GDM1 (cell line): ENCODE measurements at places on chromosomes 1 and 21.

DNA sequence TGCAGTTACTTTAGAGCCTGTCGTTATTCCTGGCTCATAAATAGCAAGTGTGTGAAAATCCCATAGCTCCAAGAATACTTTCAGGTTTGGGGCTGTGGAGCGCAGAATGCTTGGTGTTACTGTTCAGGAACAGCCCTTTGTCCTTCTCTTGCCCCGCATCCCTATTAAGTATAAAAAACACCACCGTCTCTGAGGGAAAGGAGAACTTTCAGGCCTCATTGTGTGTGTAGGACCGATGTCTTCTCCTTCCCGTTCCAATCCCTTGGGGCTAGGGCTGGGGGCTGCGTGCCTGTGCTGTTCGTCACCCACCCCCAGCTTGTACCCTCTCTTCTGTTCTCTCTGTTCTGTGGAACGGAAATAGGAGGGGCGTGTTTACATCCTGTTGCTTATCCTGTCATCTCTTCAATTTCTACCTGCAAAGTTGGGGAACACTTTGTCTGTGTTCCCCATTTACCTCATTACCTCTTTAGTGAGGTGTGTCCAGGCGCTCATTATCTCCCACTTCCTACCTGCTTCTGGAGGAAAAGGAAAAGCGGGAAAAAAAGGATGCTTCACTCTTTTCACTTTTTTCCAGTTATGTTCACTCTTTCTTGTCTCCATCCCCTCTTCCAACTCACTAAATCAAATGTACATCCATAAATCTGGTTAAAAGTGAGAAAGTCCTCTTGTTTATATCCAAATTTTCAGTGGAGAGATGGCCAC lies 788 bp upstream of the TXNIP start:
- DNase-seq = no peak

DNA sequence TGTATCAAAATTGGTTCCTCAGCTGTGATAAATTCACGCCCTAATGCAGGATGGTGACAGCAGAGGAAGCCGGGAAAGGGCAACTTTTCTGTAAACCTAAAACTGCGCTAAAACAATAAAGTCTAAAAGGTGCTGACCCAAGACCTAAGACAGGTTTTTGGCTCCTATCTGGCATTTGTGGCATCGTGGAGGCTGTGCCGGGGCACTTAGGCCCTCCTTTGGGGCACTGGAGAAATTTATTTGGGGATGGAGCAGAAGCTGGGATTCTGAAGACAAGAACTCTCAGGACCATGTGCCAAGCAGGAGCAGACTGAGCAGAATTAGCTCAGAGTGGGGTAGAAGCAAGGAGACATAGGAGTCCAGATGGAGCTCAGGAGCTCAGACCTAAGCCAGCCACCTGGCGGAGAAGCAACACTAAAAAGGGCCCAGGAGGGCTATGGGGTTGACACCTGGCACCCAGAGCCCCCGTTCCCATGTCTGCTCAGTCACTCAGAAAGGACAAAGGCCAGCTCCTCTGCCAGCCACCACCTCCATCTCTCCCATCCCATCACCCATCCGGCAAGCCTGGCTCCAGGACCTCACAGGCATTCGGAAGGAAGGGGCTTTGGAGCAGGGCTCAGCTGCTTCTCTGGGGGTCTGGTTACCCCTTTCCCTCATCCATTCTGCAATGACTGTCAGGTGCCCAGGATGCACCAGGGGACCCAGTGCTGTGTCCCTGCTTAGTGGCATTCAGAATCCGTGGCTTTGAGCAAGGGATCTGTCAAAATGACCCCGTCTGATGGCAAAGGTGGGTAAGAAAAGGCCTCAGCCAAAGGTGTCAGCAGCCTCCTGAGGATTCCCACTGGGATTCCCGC lies 347.7 kb downstream of the NPHP4 start:
- no peak for DNase-seq

DNA sequence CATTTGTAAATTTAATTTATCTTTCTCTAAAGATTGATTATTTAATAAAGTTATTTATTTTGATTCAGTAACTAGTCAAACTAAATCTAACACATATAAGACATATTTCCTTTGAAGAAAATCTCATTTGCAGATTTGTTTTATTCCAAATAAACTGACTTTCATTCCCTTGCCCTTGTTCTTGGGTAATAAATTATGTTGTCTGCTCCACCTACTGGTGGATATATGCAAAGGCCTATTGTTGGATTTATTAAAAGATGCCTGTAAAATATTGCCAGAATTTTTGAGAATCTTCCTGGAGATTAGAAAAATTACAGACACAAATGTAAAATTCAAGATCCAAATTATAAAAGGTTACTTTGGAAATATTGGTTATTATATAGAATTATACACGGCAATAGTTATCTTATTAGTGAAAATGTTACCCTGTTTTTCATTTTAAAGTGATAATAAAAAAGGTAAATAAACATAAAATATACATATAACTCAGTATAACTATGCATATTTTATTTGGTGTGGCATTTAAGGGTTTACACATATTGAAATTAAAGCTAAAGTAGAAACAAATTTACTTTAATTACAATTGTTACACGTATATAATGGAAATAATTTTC lies 116.1 kb downstream of the SPATA17 start:
- no peak for DNase-seq

- DNase-seq = no peak
Observed at GRCh38 chr21:16438761-16439160, 709.0 kb downstream of the USP25 start.

- DNase-seq = no peak
Observed at GRCh38 chr1:29519108-29519787, 282.9 kb downstream of the PTPRU start.

DNA sequence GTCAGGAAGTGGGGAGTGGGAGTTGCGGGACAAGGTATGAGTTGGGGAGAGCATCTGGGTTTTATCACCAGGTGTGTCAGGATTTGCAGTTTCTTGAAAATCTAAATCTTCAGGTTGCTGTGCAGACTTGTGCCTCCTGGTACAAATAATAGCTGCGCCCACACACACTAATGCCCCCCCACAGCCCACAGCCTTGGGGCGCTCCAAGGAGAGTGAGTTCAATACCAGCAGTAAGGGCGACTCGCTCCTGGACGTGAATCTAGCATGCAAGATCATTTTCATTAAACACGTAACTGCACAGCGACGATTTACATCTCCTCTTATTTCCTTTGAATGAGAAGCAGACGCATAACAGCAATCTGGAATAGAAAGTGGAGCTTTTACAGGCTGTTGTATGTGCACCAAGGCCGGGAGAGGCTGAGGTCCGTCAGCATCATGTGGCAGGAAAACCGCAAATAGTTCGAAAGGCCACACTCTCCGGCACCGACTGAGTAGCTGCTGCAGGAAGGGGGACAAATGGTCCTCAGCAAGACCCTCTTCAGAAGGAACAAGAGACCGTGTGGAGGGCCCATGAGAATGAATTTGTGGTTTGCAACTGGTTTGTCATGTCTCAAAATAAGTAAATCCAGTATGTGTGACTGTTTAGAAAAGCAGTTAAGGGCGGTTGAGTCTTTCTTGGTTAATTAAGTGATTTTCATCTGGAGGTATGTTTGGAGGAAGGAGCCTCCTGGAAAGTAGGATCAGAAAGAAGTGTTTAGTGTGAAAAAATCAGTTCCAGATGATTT lies 439.5 kb downstream of the SMYD3 start:
- DNase-seq = no peak

DNA sequence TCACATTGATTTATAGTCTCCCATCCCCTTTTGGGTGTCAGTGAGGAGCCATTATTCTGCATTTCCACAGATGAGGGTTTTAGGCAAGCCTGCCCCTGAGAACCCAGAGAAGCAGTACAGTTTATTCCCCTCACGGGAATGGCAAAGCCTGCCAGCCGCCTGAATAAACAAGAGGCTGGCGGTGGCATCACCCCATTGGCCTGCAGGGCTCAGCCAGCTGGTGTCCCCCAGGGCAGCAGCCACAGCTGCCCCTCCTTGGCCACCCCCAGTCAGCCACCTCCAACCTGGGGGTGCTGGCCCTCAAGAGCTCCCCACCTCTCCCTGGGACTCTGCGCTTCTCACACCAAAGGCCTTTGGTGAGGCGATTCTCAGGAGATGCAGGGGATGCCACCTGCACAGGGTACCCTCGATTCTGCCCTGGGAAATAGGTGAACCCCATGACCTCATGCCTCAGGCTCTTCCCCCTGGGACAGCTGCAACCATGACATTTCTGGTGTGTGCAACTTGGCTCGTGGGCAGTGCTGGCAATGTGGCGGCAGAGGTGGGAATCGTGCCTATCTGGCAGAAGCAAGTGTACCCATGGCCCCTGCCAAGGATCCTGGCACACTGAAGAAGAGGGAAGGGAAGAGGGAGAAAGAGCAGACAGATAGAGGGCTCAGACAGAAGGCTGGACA lies 14.0 kb downstream of the OLFML2B start:
- no peak for DNase-seq

- DNase-seq = no peak
Observed at GRCh38 chr1:80211691-80212380, 1205.3 kb upstream of the ADGRL4 start.

GRCh38 chr1:115838431-115839028 lies 2.4 kb downstream of the NHLH2 start:
- no peak for DNase-seq

DNA sequence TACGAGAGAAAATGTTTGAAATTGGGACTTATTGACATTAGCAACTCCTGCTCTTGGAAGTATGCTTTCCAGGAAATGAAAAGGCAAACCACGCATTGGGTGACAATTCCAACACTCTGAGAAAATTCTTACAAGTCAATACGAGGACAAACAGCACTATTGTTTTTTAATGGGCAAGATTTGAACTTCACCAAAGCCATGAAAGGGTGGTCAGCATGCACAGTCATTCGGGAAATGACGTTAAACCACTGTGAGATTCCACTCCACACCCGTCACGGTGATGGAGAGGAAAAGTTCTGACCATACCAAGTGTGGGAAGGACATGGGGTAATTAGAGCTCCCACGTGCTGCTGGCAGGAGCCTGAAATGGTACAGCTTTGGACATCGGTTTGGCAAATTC lies 12.2 kb upstream of the PRXL2B start:
- no peak for DNase-seq

DNA sequence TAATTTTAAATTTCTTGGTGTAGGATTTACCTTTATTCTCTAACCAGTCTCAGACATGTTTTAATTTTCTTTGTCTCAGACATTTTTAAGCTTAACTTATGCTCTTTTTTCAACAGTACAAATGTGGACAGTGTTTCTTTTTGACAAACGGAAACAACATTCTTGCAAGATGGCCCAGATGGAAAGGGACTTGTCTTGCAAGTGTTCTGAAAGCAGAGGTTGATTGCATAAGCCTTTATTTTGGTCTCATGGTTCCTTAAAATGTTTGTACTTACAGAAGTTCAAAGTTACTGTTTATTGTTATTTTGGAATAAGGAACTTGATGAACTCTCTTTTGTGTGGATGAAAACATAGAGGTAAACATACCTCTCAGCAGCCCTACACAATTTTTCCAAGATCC lies 22.9 kb downstream of the SMAP2 start:
- no peak for DNase-seq

DNA sequence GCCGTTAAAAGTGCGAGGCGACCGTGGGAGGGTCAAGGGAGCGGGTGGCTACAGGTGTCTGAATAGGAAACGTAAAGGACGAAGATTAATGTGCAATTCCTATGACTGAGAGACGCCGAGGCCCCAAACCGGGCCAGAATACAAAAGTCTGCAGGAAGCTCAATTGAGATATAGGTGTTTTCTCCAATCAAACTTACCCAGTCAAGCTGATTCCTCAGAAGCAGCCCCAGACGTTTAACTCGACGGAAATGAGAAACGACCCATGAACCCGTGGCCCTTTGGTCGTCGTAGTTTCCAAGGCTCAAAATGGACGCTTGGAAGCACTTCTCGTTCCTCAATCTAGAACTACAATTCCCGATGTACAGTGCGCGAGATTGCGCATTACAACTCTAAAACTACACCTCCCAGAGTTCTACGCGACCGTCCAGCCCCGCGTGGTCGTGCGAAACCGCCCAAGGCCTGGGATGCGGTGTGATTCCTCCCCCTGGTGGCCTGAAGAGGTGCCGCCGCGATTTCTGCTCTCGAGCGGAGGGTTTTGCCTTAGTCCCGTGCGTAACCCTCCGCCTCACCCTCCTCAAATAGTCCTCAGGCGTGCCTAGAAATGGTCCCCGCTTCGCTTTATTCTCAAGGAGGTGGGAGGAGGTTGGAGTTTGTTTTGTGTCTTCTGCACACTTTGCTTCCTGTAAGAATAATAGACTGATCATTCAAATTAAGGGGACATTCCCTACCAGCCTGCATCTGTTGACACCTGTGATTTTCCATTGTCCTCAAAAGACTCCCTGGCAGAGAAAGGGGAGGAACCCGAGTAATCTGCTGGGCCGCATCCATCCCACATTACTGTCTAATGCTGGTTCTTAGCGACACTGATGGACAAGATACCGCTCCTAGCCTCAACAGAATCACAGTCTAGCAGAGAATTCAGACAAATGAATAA lies at the start of gene PAFAH2:
PAFAH2 (minus strand) TSS at position 236 of the 934 bp plus-strand sequence. CDS start 7,247 bp downstream, outside the sequence.
- DNase-seq = peak; percentile 98

GRCh38 chr1:53220962-53221286 lies 490 bp upstream of the CZIB start:
- no peak for DNase-seq

DNA sequence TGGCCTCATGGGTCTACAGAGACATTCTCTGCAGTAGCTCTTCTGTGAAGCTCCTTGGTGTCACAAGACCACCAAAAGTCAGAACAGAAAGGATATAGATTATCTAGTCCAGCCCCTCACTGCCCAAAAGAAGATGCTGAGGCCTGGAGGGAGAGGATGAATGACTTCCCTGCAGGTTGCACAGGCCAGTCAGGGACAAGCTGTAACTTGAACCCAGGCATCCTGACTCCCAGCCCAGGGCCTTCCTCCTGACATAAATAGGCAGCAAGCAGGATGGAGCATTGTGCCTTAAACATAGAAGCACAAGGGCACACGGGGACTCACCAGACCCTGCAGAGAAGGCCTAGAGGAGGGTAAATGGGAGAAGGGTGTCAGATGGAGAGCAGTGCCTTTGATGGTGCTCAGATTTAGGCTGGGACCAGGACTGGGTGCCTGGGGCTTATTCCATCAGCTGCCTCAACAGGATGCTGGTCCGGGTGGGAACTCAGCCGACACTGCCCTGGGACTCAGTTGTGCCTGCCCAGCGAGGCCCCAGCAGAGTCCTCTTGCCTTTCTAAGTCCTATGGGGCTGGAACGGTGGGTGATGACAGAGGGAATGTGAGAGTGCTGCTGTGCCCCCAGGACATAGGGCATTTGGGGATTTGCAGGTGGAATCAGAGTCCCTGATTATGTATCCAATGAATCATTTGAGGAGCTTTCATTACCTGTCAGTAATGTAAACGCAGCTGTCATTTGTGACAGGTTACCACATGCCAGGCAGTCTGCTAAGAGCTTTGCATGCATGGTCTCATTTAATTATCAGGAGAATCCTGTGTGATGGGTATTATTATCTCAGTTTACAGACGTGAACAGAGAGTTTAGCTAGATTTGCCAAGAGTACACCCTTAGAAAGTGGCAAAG lies 13.2 kb downstream of the S100A7A start:
- DNase-seq = no peak

GRCh38 chr1:32335535-32335789 lies 571 bp downstream of the MARCKSL1 start:
- no peak for DNase-seq
